Heart right ventricle (tissue), 16 donors: ENCODE measurements at places on chromosomes 5 and 9. TPM values are rescaled to one million over a fixed set of nuclear protein-coding genes. Genes with fewer than 3 reads are reported as not detected.

SPINK4 gene
- not detected for total RNA-seq

DNA sequence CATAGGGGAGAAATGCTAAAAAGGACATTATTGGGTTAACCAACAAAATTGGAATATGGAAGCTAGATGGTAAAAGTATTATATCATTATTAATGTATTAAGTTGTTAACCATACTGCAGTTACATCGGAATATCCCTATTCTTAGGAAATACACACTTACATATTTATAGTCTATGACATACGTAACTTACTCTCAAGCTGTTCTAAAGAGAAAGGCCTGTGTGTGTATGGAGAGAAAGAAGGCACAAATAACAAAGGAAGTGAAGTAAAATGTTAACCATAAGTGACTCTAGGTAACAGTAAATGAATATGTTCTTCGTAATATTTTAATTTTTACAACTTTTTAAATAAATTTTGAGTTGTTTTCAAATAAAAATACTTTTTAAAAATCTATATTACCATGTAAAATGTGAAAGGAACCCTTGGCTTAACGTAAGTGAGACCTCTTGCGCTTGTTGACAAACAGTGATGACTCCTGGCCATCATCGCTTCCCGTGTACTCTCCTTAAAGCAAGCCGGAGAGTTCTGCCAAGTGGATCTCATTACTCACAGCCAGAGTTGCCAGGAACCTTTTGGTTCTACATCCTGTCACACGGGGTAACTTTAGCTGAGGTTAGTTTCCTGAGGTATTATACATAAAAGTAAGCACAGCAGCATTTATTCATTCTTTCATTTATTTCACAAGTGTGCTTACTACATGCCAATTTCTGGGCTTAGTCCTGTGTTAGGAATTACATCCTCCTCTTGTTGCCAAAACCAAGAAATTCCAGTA, 165.4 kb downstream of the EPB41L4A start:
- no peak for DNase-seq

UNC5A gene
- 0.09 TPM for total RNA-seq

DNA sequence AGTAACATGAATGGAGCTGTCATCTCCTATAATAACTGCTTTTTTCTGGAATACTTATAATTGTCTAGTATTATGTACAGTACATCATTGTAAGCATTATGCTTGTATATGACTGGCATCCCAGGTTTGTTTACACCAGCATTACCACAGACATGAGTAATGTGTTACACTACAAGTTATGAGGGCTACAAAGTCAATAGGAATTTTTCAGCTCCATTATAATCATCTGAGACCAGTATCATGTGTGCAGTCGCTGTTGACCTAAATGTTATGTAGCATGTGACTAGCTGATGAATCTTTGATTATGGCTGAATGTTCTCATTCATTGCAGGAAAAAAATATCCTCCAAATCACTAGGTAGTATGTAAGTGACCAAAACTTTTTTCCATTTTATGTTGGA, 2.2 kb downstream of the ZCCHC9 start:
- DNase-seq, result no peak

- DNase-seq, result no peak
Observed at GRCh38 chr5:66821688-66822429, 225.7 kb downstream of the MAST4 start.

DNA sequence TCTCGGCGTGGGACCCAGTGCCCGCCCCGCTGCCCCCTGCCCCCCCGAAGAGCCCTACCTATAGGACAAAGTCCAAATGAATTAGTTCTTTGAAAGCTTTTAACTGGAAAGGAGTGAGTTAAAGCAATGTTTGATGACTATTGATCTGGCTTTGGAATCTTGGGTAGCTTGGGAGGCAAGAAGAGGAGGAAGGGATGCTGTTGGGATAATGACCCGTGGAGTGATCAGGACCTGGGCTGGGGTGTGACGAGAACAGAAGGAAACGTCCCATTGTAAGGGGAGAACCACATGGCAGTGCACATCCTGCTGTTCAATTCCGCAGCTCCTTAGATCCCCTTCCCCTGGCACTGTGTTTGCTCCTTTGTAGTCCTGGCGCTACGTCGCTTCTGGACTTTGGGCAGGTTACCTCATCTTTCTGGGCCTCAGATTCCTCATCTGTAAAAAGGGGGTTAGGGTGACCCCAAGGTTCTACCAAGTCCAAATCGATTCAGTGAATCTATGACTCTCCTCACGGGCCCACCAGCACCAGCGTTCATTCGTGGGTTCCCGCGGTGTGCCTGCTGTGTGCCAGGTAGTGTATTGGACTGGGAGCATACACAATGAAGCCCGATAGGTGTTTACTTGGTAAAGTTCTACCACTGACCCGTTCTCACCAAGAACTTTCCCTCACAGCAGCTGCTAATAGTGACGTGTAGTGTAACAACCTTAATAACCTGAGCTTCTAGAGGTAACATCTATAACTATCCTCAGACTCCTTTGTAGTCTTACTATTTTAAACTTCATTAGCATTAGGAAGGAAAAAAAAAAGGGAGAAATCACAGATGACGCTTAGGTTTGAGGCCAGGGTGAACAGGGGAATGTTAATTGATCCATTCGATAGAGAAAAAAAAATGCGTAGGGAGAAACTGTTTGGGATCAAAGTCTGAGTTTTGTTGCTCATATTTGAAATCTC, 1.1 kb upstream of the NADK2 start:
- peak; percentile 19 for DNase-seq

PCDHGA8 gene
- total RNA-seq, result 8.3 TPM

PPIC gene
- total RNA-seq, result 37.6 TPM

ERMP1 gene
- total RNA-seq, result 25.3 TPM

DNA sequence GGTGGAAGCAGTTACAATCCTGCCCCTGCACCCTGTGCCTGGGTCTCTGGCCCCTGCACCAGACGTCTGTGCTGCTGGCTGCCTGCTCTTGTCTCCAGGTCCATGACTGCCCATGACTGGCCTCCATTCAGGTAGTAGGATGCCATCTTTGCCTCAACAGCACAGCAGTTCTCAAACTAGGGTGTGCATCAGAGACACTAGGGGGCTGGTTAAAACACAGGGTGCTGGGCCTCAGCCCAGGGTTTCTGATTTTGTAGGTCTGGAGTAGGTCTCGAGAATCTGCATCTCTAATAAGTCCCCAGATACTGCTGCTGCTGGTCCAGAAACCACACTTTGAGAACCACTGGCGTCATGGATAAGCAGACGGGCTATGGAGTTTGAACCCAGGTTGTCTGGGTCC, 24.0 kb downstream of the COL15A1 start:
- no peak for DNase-seq

- DNase-seq, result no peak
Observed at GRCh38 chr5:65762234-65762633, 40.2 kb downstream of the NLN start.

SLCO4C1 gene
- total RNA-seq, result 0.23 TPM

- DNase-seq, result no peak
Observed at GRCh38 chr5:73096239-73096575, 24.2 kb upstream of the TMEM171 start.

DNA sequence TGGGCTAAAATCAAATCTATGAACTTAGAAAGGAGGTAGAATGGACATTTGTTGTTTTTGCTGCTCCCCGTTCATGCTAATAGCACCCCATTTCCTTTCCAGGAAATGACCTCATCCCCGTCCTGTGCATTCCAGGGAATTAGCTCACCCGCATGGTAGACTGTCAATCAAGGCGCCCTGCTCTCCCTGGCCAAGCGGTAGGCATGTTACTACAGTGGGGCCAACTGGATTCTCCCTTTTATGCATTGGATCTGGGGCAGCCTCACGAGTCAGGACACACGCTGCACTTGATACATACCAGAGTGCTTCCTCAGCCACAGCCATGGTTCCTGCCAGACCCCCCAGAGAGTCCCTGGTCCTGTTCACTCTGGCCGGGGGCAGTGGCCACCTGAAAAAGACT, 111.0 kb upstream of the PTCH1 start:
- no peak for DNase-seq

DNA sequence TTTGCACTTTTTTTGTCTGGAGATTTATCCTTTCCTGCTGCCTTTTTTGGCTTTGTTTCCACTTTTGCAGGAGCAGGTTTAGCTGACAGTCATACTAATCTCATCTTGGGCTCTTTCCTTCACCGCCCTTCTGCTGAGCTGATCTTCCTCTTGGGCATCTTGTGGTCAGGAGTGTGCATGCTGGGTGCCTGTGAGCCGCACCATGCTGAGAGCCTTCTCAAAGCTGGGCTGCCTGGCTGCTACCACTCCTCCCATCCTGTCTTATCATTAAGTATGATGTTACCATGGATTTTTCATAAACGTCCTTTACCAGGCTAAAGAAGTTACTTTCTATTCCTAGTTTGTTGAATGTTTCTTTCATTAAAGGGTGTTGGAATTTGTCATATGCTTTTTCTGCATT, 49.5 kb upstream of the MCCC2 start:
- no peak for DNase-seq
